ENCODE measurements at places on chromosomes 12 and 14.

DNA sequence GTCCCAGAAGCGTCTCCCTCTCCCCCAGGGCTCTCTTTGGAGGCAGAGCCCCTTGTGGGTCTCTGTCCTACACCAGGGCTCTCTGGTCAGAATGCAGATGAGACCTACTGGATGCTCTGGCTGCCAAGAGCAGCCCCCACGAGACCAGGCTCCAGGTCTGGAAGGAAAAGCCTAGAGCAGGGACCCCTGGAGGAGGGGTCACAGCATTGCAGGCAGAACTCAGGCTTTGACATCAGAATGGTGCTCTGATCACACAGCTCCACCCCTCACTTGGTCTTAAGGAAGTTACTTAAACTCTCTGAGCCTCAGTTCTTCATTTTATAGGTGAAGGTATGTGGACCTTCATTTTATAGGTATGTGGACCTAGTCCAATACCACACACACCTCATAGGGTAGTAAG, 83.1 kb downstream of the ARL6IP4 start:
- peak; percentile 38 for DNase-seq

DNA sequence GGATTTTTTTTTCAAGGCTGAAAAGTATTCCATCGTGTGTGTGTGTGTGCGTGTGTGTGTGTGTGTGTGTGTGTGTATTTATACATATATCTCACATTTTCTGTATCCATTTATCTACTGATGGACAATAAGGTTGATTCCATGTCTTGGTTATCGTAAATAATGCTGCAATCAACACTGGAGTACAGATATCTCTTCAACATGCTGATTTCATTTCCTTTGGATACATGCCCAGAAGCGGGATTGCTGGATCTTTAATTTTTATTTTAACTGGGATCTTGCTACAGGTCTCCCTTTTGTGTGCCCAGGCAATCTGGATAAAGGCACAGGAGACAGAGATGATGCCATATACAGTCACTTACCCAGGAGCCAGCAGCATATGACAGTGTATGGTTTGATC, 338.1 kb downstream of the SOX5 start:
- no peak for DNase-seq

DNA sequence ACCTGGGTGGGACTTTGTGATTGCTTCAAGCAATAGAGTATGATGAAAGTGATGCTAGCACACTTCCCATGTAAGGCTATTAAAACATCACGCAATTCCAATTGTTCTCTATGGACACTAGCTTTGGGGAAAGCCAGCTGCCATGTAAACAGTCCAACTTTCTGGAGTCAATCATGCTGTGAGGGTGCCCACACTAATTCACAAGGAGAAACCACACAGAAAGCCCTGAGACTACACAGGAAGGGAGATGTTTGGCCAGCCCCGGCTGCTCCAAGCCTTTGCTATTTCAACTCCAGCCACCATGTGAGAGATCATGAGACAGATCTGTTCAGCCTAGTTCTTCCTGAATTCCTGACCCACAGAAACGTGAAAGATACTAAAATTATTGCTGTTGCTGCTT, 96.3 kb downstream of the ST8SIA1 start:
- DNase-seq = no peak

- no peak for DNase-seq
Measured at GRCh38 chr12:93032758-93033157, 103.7 kb upstream of the EEA1 start.

DNA sequence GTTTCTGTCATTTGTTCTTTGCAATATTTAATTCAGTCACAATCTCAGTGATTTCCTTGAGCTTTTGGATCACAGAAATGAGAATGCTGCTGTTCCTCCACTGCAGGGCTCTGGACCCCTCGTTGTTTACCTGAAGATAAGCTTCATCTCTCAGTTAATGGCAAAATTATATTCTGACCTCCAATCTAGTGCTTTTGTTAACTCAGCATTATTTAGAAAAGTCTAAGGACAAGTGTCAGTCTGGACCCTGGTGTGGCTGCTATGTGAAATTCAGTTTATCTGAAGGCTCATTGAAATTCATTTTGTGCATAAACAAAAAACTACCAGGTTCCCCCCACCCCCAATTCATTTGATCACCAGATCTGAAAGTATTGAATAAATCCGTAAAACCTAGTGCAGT, 84.7 kb downstream of the PTPRO start:
- DNase-seq = no peak

- no peak for DNase-seq
Measured at GRCh38 chr12:103538397-103538796, 42.6 kb upstream of the C12orf42 start.

DNA sequence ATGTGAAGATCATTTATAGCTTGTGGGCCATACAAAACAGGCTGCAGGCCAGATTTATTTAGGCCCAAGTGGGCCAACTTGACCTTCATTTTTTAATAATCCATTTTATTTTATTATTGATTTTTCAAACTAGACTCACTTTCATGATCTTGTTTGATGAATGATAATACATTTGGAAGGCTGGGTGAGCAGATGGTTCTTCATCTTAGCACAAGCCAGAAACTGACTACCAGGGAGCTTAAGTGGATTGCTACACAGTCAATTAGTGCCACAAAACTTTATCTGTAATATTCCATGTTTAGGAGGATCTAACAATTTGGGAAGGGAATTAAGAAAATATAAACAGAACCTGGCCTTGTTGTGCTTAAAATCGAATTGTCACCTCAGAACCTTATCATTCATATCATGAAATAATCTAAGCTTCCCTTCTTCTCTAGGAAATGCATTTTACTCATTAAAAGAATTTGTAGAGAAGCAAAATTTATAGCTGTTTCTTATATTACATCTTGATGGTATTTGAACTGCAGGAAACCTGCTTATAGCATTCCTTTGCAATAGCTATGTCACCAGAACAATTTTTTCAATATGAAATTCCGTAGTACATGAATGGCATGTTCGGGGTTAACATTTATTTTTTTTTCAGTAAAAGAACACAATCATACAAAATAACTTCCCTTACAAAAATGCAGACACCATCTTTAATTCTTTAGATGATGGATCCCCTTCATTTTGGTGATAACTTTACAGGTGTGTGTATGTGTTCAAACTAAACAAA, 62.0 kb upstream of the CSRP2 start:
- DNase-seq = no peak

GRCh38 chr12:110739894-110740293, 2.8 kb downstream of the PPP1CC start:
- no peak for DNase-seq

GRCh38 chr12:70044167-70044566, 199.1 kb upstream of the CNOT2 start:
- no peak for DNase-seq

- peak; percentile 60 for DNase-seq
Measured at GRCh38 chr14:102508410-102508773, 1.2 kb downstream of the ANKRD9 start.

DNA sequence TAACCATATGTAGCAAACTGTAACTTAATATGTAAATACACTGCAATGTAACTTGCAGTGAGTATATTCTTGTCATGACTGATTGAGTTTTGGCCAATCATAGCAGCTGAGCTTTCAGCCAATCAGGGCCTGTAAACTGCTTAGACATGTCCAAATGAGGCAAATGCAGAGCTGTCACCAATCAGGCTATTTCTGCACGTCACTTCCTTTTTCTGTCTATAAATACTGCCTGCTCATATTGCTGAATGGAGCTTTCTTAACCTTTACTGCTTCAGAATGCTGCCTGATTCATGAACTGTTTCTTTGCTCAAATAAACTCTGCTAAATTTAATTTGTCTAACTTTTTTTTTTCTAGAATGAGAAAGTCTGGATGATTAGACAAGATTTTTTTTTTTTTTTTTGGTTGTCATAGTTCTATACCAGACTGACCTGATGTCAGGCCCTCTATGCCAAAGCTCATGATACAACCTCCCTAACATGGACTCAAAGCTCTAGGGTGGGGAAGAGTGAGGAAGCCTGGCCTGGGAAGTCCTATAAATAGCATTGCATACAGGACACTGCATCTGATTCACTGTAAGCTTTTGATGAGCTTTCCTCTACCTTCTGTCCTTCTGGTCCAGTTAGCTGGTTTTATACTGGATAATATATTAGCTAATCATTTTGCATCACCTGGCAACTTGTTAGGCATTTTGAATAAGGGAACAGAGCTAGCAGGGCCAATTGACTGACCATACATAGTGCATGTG, 12.0 kb downstream of the MGP start:
- DNase-seq = no peak

- no peak for DNase-seq
Measured at GRCh38 chr12:18323159-18323558, 61.8 kb downstream of the PIK3C2G start.

GRCh38 chr12:46401662-46402061, 29.1 kb upstream of the SLC38A2 start:
- no peak for DNase-seq

DNA sequence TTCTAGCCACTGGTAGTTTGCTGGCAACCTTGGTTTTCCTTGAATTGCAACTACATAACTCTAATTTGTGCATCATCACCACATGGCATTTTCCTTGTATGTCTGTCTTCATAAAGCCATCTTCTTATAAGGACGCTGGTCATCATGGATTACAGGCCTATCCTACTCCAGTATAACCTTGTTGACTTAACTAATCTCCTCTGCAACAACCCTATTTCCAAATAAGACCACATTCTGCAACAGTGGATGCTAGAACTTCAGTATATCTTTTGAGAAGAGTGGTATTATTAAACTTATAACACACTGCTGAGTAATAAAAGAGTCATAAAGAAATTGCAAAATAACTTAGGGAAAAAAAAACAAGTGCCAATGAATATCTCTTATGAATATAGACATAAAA, 511.8 kb upstream of the FOXG1 start:
- no peak for DNase-seq

DNA sequence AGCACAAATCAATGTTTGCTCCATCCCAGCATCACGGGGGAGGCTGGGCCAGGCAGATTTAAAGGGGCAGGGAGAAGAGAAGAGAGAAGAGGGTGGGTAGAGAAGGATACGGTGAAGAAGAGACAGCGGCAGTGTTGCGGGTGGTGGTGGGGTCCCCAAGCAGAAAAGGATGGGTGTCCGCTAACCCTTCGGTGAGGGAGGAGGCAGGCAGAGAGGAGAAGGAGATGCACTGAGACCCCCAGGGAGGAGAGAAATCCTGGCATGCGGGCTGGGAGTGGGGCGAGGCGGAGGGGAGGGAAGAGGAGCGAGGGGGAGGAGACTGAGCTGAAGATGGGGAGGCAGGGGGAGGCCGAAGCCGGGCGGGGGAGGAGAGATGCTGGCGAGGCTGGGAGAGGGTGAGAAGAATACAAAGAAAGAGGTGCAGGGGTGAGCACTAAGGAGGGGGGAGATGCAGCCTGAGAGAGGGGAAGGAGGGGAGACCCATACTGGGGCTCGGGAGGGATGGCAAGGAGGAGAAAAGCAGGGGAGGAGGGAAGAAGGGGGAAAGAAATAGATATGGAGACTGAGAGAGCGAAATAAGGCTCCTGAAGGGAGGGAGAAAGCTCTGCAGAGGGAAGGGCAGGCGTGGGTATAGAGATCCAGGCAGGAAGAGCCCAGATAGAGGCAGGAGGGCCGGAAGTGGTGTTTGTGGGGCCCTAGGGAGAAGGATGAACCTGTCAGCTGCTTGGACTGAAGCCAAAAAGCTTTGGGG, at the start of gene JPH4:
Gene JPH4, minus strand, starts transcription at position 231 of the 751 bp plus-strand sequence. CDS start 1,337 bp downstream, outside the sequence.
- no peak for DNase-seq
